ENCODE measurements at places on chromosomes 12 and 14.

DNA sequence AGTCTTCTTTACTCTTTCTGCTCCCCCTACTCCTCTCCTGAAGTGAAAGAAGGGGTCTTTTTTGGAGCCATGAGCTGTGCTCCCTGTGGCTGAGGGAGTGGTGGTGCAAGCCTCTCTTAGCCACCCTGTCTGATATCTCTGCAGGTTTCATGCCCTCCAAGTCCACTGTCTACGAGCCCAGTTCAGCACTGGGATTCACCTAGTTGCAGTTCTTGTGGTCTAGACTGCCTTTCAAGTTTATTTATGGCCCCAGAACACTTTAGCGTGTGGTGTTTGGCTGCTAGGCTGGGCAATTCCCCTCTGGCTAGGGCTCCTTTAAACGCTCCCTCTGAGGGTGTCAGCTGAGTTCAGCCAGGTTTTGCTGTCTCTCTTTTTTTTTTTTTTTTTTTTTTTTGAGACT is 908.6 kb downstream of the TRHDE start:
- DNase-seq, result no peak

GRCh38 chr14:91873471-91874415 is 6.4 kb upstream of the TC2N start:
- DNase-seq, result no peak

GRCh38 chr14:91570021-91570420 is 59.9 kb upstream of the PPP4R3A start:
- no peak for DNase-seq

- DNase-seq, result no peak
These were observed 11.4 kb upstream of the NOPCHAP1 start for GRCh38 chr12:104974626-104975290.

- DNase-seq, result no peak
These were observed 2.6 kb upstream of the DDX47 start for GRCh38 chr12:12810553-12811021.

DNA sequence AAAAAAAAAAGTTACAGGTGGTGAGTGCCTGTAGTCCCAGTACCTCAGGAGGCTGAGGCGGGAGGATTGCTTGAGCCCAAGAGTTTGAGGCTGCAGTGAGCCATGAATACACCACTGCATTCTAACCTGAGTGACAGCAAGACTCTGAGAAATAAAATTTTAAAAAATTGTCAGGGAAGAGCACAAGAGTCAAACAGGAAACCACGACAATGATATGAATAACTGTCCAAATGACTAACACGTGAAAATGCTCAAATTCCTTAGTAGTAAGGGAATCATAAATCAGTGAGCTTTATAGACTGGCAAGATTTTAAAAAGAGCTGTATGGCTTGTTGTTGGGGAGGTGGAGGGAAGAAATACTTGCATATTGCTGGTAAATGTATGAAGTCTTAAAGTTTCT is 12.9 kb upstream of the ASPG start:
- DNase-seq, result no peak

DNA sequence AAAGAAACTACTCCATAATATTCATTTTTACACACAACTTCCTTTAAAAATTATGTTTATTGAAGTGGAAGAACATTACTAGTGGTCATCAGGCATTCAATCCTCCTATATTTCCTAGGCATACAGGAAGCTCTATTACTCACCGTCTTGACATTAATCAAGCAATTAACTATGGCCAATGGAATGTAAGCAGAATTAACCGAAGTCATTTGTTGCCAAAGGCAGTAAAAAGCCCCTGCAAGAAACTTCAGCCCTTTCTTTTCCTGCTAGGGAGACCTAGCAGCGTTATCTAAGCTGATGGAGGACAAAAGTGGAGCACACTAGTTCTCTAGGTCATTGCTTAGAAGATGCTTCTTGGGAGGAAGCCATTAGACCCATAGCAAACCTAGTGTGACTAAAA is 399.6 kb downstream of the KCNH5 start:
- DNase-seq, result no peak

GRCh38 chr12:124196236-124196635 is 98.7 kb upstream of the RFLNA start:
- DNase-seq, result no peak

DNA sequence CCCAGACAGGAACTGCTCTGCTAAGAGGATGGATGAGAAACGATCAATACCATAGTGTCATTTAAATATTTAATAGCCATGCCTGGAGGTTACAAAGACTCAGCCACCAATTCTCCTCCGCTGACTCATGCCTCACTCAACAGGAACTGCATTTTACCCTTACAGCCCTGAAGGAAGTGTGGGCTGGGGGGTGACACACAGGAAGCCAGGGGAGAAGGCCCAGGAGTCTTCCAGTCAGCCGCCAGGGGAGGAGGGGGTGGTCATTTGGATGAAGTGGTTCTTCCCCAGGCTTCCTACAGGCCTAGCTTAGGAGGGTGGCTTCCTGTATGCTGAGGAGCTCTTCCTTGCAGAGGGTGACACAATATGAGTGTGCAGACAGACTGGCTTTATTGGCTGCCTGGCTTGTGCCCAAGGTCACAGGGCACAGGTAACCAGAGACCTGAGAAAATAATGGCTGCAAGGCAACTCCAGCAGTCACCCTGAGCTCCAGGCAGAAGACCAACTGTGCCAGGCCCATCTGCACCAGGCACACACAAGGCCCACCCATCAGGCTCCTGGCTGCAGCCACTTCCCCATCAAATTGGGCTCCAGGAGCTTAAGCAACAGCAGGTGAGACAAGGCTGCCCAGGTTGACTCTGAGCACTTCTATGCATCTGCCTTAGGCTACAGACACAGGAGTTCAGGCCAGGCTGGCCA is 30.6 kb upstream of the RPLP0 start:
- no peak for DNase-seq

DNA sequence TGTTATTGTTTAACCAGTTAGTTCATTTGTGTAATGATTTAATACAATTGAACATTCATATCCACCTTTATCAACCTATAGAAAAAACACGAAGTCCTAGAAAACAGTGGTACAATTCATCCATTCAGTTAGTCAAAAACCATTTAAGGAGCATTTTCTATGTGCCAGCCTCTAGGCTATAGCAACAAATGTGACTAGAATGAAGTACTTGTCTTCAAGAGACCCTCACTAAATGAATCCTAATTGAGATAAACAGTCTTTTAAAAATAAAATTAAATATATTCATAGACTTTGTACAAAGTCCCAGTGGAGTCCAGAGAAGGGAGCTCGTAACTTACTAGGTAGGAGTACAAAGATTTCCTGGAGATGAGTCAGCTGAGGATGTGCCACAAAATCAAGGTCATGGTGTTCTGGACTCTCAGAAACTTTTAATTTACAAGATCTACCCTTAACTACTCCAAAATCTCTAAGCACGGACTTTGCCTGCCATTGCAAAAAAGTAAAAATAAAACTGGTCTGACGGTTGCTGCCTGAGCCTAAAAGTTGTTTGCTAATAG is 430.7 kb upstream of the DCN start:
- DNase-seq, result no peak

- DNase-seq, result no peak
These were observed 95.4 kb upstream of the SFSWAP start for GRCh38 chr12:131615326-131616042.

GRCh38 chr12:122788387-122788786 is 14.0 kb downstream of the CCDC62 start:
- DNase-seq, result no peak
